Fibroblast of lung (primary cell): ENCODE measurements at places on chromosomes 4 and X.

DNA sequence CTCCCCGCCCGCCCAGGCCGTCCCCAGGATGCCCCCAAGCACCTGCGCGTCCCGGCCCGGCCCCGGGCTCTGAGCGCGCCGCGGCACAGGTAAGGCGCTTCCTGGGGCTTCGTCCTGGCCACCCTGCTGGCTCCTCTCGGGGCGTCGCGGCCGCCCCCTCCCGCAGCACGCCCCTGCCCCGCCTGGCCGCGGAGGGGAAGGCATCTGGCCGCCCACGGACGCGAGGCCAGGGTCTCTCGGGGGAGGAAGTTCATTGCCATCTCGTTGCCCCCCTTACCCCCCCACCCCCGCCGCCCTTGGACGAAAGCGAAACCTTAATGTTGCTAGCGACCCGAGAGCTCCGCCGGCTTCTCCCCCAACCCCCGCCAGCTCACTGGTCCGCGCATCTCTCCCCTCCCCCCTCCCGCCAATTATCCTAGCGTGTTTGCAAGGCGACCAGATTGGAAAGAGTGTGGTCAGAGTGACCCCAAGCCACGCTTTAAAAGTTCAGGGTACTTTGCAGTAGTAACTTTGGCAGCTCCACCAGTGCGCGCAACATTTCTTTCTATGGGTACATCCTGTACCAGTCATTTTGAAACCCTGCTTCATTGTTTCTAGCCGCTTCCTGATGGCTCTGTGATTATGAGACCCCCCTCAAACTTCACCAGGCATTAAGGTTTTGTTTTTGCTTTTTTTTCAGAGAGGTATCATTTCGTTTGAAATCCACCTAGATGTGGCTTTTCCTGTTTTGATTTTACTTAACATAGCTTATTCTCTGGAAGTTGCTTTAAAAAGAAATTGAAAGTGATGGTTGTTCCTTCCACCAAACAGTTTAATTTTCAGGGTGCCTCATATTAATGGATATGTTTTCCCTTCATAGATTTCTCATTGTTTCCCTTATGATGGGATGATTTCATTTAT is 626 bp downstream of the TBC1D1 start:
- DNase-seq, result peak; percentile 38

- no peak for DNase-seq
These were observed 57.8 kb upstream of the BEND2 start for GRCh38 chrX:18278449-18278848.

DNA sequence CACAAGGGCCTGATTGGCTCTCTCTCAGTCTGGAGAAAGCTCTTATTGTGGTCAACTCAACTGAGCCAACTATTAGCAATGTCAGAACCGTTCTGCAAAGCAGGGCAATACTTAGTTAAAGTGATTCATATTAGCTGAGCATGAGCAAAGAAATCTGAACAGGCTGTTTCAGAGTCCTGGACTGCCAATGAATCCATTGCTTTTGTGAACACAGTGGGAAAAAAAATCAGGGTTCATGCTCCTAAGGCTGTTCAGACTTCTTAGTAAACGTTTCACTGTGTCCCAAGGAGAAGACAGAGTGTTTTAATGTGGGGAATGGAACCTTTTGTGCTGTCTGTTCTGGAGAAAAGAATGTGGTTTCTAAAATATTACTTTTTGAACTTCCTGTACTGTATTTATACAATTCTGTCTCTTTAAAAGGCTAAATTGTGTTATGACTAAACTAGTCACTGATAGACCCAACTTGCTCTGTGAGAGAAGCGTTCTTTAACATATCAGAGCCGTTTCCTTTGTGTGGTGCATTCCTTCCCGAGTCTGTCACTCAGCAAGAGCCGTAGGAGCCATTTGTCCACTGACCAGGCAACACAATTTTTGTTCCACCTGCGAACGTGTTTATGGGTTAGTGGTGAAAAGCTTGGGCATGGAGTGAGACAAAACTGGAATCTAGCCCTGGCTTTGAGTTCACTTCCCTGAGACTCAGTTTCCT is 366.1 kb downstream of the FBXO8 start:
- peak; percentile 90 for DNase-seq

- DNase-seq, result peak; percentile 14
These were observed 680.4 kb downstream of the DMD start for GRCh38 chrX:32530802-32531403.

- no peak for DNase-seq
These were observed 89.0 kb upstream of the SHISA3 start for GRCh38 chr4:42308247-42308646.
